ENCODE measurements at places on chromosomes 13 and 19.

DNA sequence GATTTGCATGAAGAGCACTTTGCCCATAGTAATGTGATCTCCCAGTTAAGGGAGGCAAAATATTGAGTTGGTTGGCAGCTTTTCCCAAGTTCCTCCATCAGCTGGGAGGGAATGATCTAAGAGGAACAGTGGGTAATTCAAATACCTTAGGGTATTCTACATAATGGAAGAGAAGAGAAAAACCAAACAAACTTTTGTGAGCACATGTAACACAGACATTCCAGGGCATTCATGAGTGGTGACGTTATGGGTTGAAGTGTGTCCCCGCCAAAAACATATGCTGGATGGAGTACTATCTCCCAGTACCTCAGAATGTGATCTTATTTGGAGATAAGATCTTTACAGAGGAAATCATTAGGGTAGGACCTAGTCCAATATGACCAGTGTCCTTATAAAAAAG lies 220.1 kb downstream of the FOXO1 start:
- DNase-seq = no peak

GRCh38 chr19:41554907-41555306 lies 21.1 kb upstream of the CEACAM21 start:
- DNase-seq = no peak

- no peak for DNase-seq
Observed at GRCh38 chr13:44523146-44524015, 52.7 kb downstream of the TSC22D1 start.

GRCh38 chr19:58555369-58555885 lies 522 bp upstream of the CHMP2A start:
- no peak for DNase-seq

- DNase-seq = no peak
Observed at GRCh38 chr13:36840718-36841250, 21.8 kb downstream of the RFXAP start.

- DNase-seq = no peak
Observed at GRCh38 chr13:105311094-105311493, 1224.4 kb downstream of the EFNB2 start.

GRCh38 chr19:45443462-45444317 lies 20.0 kb upstream of the ERCC1 start:
- peak; percentile 99 for DNase-seq

DNA sequence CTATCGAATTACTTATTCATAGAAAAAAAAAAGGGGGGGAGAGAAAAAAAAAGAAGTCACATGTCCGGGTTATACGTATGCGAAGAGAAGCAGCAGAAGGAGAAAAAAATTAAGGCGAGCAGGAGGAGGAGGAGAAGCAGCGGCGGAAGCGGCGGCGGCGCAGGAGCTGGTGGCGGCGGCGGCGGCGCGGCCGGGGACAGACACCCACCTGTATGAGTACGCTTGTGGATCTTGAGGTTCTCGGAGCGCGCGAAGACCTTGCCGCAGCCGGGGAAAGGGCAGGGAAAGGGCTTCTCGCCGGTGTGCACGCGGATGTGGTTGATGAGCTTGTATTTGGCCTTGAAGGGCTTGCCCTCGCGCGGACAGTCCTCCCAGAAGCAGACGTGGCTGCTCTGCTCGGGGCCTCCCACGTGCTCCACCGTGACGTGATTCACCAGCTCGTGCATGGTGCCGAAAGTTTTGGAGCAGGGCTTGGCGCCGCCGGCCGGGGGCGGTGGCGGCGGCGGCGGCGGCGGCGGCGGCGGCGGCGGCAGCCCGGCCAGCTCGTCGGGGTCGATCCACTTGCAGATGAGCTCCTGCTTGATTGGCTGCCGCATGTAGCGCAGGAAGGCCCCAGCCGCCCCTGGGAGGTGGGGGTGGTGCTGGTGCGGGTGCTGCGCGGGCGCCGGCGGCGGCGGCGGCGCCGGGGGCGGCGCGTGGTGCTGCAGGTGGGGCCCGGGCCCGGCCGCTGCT lies 1.5 kb downstream of the ZIC5 start:
- DNase-seq = no peak

DNA sequence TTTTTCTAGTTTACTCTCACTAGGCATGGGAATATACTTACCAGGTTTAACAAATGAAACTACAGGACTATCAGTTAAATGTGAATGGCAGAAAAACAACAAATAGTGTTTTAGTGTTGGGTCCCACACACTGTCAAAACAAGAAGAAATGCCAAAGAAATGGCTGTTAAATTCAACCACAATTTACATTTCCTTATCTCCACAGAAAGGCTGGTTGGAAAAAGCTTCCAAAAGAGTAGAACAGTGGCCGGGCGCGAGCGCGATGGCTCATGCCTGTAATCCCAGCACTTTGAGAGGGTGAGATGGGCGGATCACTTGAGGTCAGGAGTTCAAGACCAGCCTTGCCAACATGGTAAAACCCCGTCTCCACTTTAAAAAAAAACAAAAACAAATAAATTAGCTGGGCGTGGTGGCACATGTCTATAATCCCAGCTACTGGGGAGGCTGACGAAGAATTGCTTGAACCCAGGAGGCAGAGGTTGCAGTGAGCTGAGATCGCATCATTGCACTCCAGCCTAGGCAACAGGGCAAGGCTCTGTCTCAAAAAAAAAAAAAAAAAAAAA lies 66.5 kb downstream of the SERP2 start:
- DNase-seq = no peak

- no peak for DNase-seq
Observed at GRCh38 chr13:48790966-48791365, 137.2 kb downstream of the CYSLTR2 start.

GRCh38 chr13:51874651-51875050 lies 12.9 kb downstream of the CCDC70 start:
- no peak for DNase-seq

GRCh38 chr13:29605860-29606526 lies 10.5 kb upstream of the SLC7A1 start:
- DNase-seq = no peak

- no peak for DNase-seq
Observed at GRCh38 chr19:34504273-34504808, 22.8 kb downstream of the WTIP start.

- DNase-seq = no peak
Observed at GRCh38 chr19:38970664-38971532, 4.6 kb downstream of the FBXO17 start.

DNA sequence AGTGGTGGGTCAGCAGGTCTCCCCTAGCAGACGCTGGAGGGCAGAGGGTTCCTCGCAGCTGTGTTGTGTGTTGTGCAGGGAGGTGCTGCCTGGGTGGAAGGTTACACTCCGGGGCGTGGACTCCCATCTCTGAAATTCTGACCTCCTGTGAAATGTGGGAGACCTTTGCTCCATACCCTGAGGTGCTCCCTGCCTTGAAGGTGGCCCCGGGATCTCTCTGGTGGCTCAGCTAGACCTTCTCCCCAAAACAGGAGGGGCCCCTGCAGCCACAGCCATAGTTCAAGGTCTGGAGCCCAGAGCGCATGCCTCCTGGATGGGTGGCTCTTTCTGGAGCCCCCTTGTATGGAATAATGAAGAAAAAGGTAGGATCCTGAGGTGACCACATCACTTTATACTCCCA lies 70.2 kb downstream of the SOX1 start:
- DNase-seq = no peak

- no peak for DNase-seq
Observed at GRCh38 chr19:12139269-12139668, 881 bp downstream of the ZNF20 start.

GRCh38 chr13:29481603-29482002 lies 113.9 kb downstream of the SLC7A1 start:
- DNase-seq = no peak

DNA sequence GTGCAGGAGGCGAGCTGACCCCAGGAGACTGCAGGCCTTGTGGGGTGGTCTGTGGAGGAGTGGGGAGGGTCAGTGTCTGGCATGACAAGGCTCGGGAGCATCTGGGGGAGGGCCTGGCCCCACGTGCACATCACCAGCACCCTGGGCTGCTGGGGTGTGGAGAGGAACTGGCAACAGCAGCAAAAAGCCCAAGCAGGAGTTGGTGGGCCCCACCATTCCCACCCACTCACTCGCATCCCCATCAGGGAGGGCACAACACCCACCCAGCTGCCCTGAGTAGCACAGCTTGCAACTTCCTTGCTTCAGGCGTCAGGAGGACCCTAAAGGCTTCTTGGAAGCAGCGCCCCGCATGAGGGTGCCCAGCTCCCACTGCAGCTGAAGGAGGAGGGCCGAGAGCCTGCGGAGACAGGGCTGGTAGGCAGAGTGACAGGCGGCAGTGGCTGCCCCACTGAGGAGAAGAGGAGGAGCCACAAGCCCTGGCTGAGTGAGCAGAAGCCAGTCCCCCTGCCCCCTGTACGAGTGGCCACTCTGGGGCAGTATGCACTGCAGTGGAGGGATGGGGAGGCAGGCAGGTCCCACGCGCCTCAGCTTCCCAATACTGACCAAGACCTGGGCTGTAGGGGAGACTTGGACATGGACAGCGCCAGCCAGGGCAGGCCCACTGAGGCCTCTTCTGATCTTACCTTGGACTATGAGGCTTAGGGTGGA lies 26.5 kb downstream of the ELL start:
- DNase-seq = no peak

- no peak for DNase-seq
Observed at GRCh38 chr13:87536499-87536898, 134.7 kb upstream of the SLITRK5 start.

- DNase-seq = no peak
Observed at GRCh38 chr13:74026753-74027152, 107.5 kb downstream of the KLF12 start.

DNA sequence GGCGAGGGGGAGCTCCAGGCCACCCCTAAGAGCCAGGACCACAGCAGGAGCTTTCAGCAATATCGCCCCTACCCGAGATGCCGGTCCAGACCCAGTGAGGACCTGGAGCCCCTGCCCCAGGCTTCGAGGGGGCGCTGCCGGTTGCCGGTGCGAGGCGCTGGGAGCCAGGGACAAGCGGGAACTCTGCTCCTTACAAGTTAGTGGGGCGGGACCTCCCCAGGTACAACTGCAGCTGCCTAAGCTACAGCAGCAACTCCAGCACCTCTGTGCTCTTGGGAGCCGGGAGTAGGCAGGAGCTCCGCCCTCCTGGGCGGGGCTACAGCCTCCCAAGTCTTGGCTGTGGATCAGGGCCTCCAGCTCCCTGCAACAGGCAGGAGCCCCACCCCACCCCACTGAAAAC lies 15.2 kb upstream of the TSC22D1 start:
- no peak for DNase-seq

DNA sequence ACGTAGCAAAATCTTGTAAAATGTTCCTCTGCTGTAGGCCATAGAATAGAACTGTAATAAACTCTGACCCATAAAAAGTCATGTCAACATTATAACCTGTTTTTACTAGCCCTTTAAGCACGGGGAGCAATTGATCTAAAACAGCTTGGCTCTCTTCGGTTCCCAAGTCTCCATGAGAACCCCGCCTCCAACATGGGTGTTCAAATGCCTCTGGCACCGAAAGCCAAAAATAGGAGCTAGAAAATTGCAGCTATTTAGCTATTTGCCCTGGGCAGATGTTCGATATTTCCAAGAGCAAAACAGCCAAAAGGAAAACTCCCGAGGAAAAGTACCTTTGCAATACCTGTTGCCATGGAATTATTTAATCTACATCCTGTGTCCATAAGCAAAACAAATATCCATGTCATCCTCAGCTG lies 563.1 kb downstream of the EFNB2 start:
- DNase-seq = no peak

GRCh38 chr13:79417741-79418140 lies 11.7 kb upstream of the RBM26 start:
- no peak for DNase-seq

DNA sequence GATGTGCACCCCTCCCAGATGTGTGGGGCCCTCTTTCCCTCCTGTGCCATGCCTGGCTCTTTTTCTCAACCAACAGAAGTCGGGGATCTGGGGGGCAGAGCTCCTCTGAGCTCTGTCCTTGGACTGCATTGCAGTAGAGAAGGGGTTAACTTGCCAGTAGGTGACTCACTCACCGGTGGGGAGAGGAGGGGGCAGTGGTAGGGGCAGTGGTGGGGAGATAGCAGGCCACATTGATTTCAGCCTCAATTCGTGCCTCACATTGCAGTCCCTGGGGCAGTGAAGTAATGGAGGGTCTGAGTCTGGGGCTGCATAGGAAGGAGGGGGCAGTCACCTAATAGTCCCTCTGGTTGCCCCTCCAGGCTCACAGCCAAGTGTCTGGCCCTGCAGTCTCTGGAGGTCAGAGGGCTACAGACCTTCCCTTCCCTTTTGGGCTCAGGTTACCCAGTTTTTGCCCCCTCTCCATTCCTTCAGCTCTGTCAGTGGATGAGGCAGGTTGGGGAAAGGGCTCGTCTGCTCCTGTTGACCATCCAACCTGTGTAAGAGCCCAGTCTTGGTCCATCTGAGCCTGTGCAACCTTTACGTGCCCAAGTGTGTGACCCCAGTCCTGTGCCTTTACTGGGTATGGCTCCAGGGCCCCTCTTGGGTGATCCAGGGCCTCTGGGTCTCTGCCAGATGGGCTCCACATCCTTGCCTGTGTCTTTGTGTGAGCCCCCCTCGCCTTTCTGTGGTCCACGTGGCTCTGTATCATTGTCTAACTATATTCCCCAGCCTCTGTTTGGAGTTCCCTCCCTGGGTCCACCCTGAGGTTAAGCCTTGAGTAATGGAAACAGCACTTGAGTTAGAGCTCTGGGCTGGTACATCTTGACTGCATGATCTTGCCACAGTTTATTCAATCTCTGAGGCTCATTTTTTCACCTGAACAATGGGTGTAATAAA lies 13.0 kb downstream of the CIC start:
- DNase-seq = no peak

- no peak for DNase-seq
Observed at GRCh38 chr13:45702869-45703391, 810 bp downstream of the CBY2 start.

DNA sequence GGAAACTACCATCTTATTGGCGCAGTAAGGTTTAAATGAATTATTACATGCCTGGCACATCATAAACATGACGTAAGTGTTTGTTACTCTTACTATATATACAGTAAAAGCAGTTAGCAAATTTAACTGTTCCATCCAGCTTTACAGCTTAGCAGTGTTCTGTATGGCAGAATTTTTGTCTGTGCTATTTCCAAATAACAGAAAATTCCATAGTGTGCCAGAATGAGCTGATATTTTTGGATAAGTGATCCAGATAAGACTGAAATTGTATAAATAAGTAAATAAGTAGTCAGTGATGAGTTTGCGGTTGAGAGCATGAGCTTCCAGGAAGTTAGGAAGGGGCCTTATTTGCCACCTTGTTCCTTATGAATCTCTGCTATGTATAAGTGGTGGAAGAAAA lies 236.5 kb upstream of the SLC10A2 start:
- DNase-seq = no peak

- no peak for DNase-seq
Observed at GRCh38 chr13:41284512-41285288, 21.3 kb upstream of the MTRF1 start.

- no peak for DNase-seq
Observed at GRCh38 chr19:55189403-55189835, 9.3 kb upstream of the SYT5 start.
